ENCODE measurements at places on chromosomes 12 and 14.

DNA sequence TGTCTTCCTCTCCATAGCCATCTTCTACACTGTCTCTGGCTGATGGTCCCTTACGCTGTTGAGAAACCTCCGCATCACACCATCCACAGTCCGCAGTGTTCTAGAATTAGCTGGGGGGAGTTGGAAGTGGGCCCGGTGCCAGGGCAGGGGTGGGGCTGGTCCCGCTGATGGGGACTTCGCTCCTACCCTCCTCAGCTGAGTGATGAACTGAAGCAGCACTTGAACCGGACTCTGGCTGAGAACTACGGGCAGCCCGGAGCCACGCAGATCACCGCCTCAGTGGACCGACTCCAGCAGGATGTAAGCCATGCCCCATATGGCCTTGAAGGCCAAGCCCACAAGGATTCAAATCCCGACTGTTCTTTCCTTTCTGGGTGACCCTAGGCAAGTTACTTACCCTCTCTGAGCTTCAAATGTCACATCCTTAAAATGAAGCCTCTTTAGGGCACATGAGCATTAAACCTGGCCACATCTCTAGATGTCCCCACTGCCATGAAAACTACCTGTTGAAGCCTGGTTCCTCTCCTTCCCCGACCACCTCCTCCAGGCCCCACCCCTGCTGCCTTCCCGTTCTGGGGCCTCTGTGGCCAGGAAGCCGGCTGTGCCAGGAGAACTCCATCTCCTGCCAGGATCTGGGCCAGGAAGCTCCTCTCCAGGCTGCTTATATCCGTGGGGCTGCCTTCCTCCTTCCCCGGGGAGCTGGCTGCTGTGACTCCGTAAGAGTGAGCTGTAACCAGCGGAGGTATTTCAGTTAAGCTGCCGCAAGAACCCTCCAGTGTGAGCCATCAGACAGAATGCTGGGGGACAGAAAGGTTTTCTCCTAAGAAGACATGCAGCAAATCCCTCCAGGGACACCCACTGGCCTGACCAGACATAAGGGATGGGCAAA lies 53.1 kb downstream of the TSPAN11 start:
- DNase-seq: no peak

DNA sequence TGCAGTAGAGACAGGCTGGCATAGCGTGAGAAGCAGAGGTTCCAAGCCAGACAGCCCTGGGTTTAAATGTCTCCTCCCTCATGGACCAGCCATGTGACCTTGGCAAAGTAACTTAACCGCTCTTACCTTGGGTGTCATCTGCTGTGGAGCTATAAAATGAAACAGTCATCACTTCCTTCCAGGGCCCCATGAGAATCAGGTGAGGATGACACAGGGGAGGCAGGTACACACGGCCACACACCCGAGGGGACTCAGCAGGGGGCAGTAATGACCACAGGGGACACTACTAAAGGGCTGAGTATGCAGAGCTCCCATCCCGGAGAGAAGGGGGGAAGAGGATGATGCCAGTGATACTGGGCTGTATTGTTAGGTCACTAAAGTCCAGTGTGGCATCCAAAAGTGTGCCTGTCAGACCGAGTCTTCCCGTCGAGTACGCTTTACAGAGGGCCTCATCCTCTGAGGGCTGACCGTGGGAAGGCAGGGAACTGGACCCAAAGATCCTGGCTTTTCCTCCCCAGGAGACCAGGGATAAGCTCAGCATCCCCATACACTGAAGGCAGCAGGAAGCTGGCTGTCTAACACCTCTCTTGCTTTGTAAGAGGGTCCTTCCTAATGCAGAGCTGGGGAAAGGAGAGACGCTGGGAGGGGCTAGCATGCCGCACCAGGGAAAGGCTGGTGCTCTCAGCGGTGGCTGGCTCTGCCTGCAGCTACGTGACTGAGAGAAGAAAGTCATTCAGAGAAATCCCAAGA lies 94.2 kb downstream of the SINHCAF start:
- no peak for DNase-seq

- DNase-seq: no peak
Measured at GRCh38 chr14:97523936-97524335, 726.8 kb downstream of the VRK1 start.

- no peak for DNase-seq
Measured at GRCh38 chr12:127963933-127964332, 303.0 kb upstream of the TMEM132C start.

DNA sequence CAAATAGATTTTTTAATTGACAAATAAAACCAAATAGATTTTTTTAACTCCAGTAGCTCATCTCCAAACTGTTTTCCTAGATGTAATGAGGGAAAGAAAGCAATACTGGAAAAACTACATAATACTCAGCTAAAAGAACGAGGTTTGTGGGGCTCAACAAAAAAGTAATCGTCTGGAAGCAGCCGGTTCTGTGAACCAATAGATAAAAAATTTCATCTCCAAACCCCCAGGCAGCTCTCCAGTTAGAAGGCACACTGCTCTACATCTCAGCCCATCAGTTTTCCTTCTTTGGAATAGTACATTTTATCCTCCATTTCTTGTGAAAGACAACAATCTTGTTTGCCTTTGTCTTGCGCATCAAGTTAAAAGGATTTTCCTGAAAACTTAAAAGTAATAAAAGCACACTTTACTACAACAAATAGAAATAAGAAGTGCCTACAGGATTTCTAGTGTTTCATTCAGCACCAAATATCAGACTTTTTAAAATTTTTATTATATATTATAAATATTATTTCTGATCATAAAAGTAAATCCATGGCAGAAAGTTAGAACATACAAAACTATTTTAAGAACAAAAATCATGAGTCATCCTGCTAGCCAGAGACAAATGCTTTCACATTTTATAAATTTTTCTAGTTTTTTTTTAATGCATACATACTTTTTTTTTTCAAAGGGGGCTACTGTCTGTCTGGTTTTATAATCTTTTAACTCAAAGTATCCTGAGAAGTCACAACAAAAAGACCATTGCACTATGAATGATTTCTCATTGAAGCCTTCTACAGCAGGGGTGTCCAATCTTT lies 67.7 kb downstream of the EPS8 start:
- DNase-seq: no peak

DNA sequence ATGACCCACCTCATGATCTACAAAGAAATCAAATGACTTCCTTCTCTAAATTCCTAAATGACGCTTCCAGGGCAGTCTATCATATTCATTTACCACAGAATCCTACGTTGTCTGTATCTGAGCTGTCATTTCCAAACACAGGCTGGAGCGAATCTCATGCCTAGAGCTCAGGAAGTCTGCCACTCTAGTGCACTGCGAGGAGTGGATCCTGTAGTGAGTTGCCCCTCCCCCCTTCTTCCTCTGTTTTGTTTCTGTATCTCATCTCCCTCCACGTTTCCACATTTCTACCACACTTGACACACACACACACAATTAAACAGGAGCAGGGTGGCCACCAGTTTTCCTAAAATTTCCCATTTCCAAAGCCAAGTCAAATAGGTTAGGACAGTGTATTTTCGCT lies 415.4 kb upstream of the PRICKLE1 start:
- no peak for DNase-seq

- no peak for DNase-seq
Measured at GRCh38 chr14:65866886-65867285, 454.4 kb downstream of the FUT8 start.

GRCh38 chr12:93094988-93095737 lies 166.1 kb upstream of the EEA1 start:
- DNase-seq: no peak

GRCh38 chr14:73661872-73662271 lies 17.1 kb downstream of the DNAL1 start:
- no peak for DNase-seq

- no peak for DNase-seq
Measured at GRCh38 chr12:11877869-11878780, 192.6 kb upstream of the BCL2L14 start.

DNA sequence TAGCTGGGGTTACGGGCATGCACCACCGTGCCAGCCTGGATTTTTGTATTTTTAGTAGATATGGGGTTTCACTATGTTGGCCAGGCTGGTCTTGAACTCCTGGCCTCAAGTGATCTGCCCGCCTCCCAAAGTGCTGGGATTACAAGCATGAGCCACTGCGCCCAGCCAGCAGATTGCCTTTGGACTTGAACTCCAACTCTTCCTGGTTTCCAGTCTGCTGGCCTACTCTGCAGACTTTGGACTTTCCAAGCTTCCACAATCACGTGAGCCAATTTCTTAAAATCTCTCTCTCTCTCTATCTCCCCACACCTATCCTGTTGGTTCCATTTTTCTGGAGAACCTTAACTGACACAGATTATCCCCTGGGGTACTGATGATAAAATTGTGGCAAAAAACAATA lies 55.0 kb downstream of the EMP1 start:
- DNase-seq: no peak

DNA sequence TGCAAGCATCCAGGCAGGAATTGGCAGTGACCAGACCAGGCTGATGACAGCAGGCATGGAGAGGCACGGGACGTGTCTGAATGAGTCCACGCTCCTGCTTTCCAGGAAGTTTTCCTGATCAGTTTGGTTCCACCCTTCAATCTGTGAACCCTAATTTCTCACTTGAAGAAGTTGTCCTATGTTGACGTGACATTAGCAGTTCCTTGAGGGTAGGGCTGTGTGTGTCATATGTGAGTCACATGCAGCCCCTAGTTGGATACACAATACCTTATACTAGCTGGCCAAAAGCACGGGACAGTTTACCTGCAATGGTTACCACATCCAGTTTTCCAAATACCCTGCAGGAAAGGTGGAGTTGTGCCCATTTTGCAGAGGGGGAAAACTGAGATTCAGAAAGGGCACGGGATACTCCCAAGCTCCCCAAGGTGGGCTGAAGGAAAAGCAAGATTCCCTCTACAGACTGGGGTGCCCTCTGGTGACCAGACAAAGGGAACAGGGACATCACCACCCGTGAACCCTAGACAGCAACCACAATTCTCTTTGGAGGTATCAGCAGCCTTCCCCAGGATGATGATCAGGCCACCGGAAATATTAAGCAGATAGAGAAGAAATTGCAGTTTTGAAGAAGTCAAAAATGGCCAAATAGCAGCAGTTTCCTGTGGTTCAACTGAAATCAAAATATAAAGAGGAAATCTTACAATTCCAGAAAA lies 194.5 kb downstream of the PHETA1 start:
- DNase-seq: no peak

DNA sequence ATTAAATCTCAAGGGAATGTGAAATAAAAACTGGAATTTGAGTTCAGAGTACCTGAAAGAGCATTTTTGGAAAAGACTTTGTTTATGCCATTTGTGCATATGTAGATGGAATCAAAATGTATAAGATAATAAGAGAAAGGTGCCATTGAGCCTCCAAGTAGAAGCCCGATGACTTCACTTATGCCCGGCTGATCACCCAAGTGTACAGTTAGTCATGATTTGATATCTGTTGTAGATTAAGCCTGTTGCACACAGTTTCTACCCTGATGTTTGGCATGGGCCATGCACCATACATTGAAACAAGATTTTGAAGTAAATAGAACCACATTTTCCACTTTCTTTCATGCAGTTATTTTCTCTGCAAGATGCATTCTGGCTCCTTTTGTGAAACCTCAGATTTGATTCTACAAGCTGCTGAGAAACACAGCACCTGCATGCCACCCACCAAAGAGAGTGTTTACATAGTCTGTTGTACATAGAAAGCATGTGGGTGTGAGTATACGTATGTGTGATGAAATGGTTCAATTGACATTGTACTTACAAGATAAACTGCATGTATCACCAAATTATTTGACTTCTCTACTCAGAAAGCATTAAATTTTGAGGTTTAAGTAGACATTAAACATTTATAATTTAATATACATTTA lies 772.5 kb downstream of the DIO2 start:
- no peak for DNase-seq

GRCh38 chr12:71799106-71799505 lies 40.5 kb upstream of the TBC1D15 start:
- no peak for DNase-seq

DNA sequence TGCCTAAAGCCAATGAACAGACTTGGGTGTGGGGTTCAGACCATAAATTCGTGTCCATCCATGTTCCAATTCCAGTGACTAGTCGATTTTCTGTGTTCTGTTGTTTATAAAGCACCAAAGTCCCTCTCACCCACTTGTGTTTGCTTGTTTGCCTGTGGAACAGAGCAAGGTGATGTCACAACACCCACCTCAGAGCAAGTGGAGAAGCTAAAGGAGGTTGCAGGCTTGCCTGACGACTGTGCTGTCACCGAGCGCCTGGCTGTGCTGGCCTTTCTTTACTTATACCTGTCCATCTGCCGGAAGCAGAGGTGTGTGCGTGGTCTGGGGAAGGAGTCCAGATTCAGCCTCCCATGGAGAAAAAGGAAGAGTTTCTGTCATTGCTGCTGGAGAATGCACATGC lies 6.0 kb downstream of the MVK start:
- DNase-seq: no peak

GRCh38 chr14:35389315-35389667 lies 15.3 kb downstream of the NFKBIA start:
- no peak for DNase-seq

DNA sequence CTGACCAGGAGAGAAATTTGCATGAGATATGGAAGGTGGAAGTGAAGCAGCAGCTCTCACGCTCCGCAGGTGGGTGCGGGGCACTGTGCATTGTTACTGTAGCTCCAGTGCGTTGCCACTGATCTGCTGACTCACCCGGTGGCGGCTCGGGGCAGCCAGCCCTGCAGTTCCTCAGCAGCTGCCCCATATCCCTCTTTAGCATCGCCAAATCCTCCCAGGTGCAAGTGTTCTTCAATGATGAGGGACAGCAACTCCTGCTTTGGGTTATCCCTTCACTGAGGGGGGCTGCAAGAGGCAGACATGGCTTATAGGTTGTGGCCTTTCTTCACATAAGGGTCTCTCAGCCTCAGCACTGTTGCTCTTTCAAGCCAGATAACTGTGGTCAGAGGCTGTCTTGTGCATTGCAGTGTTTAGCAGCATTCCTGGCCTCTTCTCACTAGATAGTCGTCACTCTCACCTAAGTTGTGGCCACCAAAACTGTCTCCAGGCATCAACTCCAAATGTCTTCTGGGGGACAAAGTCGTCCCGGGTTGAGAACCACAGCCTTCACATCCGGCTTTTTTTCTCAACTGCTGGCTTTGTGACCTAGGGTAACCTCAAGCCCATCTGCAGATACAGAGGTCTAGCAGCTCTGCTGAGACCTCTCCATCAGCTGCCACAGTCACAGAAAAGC lies 180.8 kb downstream of the EFCAB11 start:
- DNase-seq: no peak

- no peak for DNase-seq
Measured at GRCh38 chr14:91685600-91685999, 46.3 kb downstream of the CATSPERB start.

Measured in retinal pigment epithelial cell (primary cell).